ENCODE measurements at places on chromosomes 1 and 21.

DNA sequence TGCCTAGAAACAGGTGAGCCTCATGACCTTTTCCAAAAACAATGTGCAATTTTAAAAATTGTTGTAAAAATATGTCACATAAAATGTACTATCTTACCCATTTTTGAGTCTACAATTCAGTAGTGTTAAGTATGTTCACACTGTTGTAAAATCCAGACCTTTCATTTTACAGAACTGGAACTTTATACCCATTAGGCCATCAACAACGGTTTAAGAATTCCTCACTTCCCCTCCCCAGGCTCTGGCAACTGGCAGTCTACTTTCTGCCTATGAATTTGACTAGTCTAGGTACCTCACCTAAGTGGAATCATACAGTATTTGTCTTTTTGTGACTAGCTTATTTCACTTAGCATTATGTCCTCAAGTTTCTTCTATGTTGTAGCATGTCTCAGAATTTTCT is 8.6 kb downstream of the CTSE start:
- no peak for DNase-seq

GRCh38 chr1:241292973-241293372 is 64.0 kb downstream of the RGS7 start:
- DNase-seq = no peak

- DNase-seq = no peak
Measured at GRCh38 chr1:235657269-235657668, 7.7 kb upstream of the GNG4 start.

DNA sequence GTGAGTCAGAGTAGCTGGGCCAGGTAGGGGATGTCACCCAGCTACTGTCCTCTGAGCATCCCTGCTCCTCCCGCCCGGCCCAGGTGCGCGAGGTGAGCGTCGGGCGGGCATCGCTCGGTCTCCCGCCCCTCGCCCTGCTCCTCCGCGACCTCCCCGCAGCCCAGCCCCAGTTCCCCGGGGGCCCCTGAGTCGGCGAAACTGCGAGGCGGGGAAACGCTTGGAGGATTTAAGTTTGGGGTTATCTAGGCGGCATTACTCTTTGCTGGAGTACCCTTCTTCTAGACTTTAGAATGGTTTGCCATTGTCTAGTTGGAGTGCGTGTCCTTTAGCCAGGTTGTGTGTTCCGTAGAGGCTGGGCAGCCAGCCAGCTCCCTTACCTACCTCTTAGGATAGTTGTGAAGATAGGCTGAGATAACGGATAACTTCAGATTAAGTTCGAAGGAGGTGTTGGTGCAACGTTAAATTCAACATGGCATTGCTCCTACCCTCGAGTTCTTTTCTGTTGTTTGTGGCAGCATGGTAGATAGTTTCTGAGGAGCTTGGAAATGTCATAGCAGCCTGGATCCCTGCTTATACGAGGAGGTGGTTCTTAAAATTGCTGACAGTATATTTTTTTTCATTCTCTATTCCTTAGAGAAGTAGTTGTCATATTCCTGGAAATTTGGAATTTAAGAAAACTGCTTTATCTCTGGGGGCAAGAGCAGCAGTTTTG is 697 bp downstream of the AGO3 start:
- no peak for DNase-seq

- DNase-seq = no peak
Measured at GRCh38 chr1:17706445-17706844, 48.7 kb upstream of the ACTL8 start.

DNA sequence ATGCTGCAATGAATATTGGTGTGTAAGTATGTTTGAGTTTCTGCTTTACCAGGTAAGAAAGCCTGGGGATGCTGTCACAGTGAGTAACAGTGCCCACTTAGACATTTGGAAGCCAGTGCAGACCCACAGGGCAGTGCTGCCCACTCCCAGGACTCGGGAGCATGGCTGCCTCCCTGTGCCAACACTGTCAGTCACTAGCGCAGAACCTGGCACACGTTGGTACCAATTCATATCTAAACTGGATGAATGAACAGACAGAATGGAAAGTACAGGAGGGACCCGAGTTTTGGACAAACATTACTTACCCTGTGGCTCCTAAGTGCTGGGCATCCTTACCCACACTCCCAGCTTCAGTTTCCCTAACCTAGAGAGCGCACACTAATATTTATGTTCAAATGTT is 1.6 kb upstream of the EVA1C start:
- no peak for DNase-seq

GRCh38 chr21:25929856-25930520 is 195.2 kb downstream of the GABPA start:
- no peak for DNase-seq

GRCh38 chr1:39378377-39378776 is 113.1 kb upstream of the BMP8A start:
- DNase-seq = no peak

DNA sequence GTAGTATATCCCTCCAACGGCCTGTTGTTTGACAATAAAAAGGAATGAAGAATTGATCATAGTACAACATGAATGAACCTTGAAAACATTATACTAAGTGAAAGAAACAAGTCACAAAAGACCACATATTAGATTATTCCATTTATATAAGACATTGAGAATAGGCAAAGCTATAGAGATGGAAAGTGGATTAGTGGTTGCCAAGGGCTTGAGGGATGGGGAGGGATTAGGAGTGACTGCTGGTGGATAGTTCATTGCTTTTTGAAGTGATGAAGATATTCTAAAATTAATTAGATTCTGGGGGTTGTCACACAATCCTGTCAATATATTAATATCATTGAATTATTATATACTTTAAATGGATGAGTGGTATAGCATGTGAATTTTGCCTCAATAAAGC is 142.5 kb upstream of the DPT start:
- DNase-seq = no peak

DNA sequence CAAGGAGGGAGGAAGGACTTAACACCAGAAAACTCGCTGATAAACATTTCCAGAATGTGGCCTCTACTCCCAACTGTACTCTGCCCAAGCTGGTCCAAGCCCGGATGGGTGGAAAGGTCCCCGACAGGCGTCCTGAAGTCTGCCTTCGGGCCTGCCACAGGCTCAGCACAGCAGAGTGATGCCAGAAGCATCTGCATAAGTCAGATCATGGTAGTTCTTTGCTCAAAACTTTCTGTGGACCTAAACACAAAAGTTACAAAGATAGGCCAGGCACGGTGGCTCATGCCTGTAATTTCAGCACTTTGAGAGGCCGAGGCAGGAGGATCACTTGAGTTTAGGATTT is 790 bp upstream of the UTS2 start:
- DNase-seq = no peak

DNA sequence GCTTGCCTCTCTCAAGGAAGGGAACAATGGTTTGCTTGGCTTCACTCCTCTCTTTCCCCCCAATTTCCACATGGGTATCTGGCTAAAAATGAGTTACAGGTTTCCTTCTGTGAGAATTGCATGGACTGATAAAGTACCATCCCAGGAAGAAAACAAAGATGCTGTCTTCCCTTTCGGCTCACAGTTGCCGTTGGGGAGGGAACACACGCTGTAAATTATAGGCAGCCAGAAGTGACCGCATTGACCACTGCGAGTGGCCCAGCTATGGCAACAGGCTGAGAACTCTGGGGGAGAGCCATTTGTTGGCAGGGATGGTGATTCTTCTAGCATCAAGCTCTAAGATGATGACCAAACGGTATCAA is 2.9 kb downstream of the RUNX1 start:
- no peak for DNase-seq

- no peak for DNase-seq
Measured at GRCh38 chr1:23167353-23168078, 1.1 kb downstream of the LUZP1 start.
